Muscle of leg (tissue), 16 donors: ENCODE measurements at places on chromosomes 3 and 15.

DNA sequence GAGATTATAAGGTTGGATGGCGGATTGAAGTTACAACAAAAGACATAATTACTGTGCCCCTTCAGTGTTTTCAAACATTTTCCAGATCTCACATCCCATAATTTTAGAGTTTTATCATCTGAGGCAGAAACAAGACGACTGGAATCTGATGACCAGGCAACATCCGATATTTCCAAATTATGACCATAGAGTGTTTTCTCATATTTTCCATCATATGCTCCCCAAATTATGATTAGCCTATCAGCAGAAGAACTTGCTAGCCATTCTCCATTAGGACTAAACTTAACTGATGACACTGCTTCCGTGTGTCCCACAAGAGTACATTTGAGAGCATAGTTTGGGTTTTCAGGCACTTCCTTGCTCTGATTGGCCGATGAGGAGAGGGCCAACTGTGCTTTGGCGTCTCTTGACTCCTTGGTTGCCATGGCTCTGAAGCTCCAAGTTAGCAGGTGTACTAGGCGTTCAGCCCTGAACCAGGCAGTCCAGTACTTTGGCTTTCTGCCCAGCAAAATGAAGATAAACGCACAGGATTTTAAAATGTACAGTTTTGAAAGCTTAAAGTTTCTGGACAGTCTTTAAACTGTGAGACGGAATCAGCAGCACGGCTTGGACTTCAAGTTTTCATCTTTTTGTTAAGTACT is 638 bp downstream of the WDR5B start:
- no peaks in the 10 kb centered on the region for H3K27me3 ChIP-seq
- peak overlapping the region; percentile 75 for H3K4me3 ChIP-seq
- H3K27ac ChIP-seq, result peak overlapping the region; percentile 97
- DNase-seq, result peak; percentile 76
- H3K36me3 ChIP-seq, result peaks cover 3% of the 10 kb centered on the region
- H3K4me1 ChIP-seq, result peaks cover 12% of the 10 kb centered on the region

GRCh38 chr3:112818289-112818688 is 28.4 kb downstream of the CD200R1L start:
- H3K36me3 ChIP-seq, result no peaks in the 10 kb centered on the region
- no peak for DNase-seq
- no peak overlapping the region for H3K4me3 ChIP-seq
- H3K27me3 ChIP-seq, result no peaks in the 10 kb centered on the region

DNA sequence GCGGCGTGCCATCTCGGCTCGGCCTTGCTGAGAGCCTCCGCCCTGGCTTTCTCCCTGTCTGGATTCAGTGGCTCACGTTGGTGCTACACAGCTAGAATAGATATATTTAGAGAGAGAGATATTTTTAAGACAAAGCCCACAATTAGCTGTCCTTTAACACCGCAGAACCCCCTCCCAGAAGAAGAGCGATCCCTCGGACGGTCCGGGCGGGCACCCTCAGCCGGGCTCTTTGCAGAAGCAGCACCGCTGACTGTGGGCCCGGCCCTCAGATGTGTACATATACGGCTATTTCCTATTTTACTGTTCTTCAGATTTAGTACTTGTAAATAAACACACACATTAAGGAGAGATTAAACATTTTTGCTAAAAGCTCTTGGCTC is 54.1 kb downstream of the PLXNA1 start:
- H3K36me3 ChIP-seq, result peaks cover 20% of the 10 kb centered on the region
- peaks cover 48% of the 10 kb centered on the region for H3K4me1 ChIP-seq
- peaks cover 8% of the 10 kb centered on the region for H3K27me3 ChIP-seq
- H3K4me3 ChIP-seq, result no peak overlapping the region
- no peak overlapping the region for H3K27ac ChIP-seq
- DNase-seq, result no peak

- H3K4me1 ChIP-seq, result peaks cover 52% of the 10 kb centered on the region
- H3K36me3 ChIP-seq, result no peaks in the 10 kb centered on the region
- peak; percentile 42 for DNase-seq
- no peak overlapping the region for H3K4me3 ChIP-seq
- H3K27me3 ChIP-seq, result no peaks in the 10 kb centered on the region
These were observed 48.4 kb upstream of the KY start for GRCh38 chr3:134699141-134699711.

GRCh38 chr15:90402767-90403166 is 14.7 kb downstream of the IQGAP1 start:
- H3K4me3 ChIP-seq, result no peak overlapping the region
- no peak for DNase-seq
- peaks cover 18% of the 10 kb centered on the region for H3K4me1 ChIP-seq
- no peaks in the 10 kb centered on the region for H3K36me3 ChIP-seq
- peak overlapping the region; percentile 96 for H3K27ac ChIP-seq

- H3K27ac ChIP-seq, result no peak overlapping the region
- no peaks in the 10 kb centered on the region for H3K27me3 ChIP-seq
- no peak for DNase-seq
- H3K4me1 ChIP-seq, result peaks cover 9% of the 10 kb centered on the region
These were observed 110.8 kb downstream of the TNIK start for GRCh38 chr3:171349392-171349791.

DNA sequence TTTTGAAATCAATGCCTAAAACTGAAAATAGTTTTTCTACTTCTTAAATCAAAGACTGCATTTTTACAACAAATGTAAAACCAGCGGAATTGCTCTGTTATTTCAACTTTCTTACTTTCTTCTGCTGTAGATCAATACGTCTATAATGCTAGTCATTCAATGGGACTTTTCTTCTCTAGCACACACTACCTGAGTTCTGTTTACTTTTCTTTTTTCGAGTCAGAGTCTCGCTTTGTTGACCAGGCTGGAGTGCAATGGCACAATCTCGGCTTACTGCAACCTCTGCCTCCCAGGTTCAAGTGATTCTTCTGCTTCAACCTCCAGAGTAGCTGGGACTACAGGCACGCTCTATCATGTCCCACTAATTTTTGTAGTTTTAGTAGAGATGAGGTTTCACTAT is 40.7 kb upstream of the KIF23 start:
- H3K27me3 ChIP-seq, result no peaks in the 10 kb centered on the region
- no peak overlapping the region for H3K4me3 ChIP-seq
- no peaks in the 10 kb centered on the region for H3K4me1 ChIP-seq
- DNase-seq, result no peak
- no peaks in the 10 kb centered on the region for H3K36me3 ChIP-seq
- H3K27ac ChIP-seq, result no peak overlapping the region

DNA sequence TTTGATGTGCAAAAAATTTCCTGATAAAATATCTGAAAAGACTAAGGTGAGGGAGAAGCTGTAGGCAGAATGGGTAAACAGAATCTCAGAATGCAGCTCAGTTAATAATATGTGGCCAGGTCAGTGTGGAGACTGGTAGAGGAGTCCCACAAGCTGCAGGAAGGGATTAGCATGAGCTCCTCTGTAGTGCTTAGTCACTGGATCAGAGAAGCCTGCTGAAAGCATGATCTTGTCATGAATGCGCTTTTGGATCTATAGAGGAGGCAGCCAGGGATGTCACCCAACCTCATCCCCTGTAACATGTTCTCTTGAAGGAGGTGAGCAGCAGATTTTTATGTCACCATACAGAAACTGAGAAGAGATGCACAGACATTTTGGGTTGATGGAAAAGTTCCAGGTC is 1035.3 kb upstream of the GBE1 start:
- H3K27me3 ChIP-seq, result no peaks in the 10 kb centered on the region
- H3K4me3 ChIP-seq, result no peak overlapping the region
- no peaks in the 10 kb centered on the region for H3K4me1 ChIP-seq

GRCh38 chr3:171168086-171168485 is 141.6 kb upstream of the SLC2A2 start:
- H3K27me3 ChIP-seq, result no peaks in the 10 kb centered on the region
- no peaks in the 10 kb centered on the region for H3K4me1 ChIP-seq
- H3K36me3 ChIP-seq, result peaks cover 36% of the 10 kb centered on the region
- no peak overlapping the region for H3K4me3 ChIP-seq
- no peak for DNase-seq

DNA sequence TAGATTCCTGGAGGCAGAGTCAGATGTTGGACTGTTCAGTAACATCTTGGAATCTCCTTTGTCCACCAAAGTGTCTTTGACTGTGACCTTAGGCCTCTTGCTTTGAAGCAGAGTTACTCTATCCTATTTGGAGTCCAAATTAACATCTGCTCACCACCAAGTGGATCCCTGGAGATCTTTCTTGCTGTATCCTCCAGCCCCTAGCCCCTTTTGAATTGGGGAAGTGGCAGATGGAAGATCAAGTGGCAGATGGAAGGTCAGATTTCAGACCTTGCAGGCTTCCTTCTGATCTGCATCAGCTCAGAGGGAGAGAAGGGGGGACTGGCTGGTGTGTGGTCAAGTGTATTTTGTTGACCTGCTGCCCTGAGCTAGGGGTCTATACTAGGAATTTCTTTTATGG is 125.0 kb upstream of the ROPN1 start:
- no peaks in the 10 kb centered on the region for H3K27me3 ChIP-seq
- H3K36me3 ChIP-seq, result no peaks in the 10 kb centered on the region
- DNase-seq, result no peak
- no peak overlapping the region for H3K27ac ChIP-seq
- peaks cover 2% of the 10 kb centered on the region for H3K4me1 ChIP-seq

GRCh38 chr3:2554656-2555055 is 456.0 kb downstream of the CNTN4 start:
- no peaks in the 10 kb centered on the region for H3K27me3 ChIP-seq
- peak; percentile 79 for DNase-seq
- no peak overlapping the region for H3K4me3 ChIP-seq
- no peaks in the 10 kb centered on the region for H3K36me3 ChIP-seq
- no peak overlapping the region for H3K27ac ChIP-seq
- H3K4me1 ChIP-seq, result no peaks in the 10 kb centered on the region

- peaks cover 10% of the 10 kb centered on the region for H3K36me3 ChIP-seq
- peaks cover 21% of the 10 kb centered on the region for H3K4me1 ChIP-seq
- no peak for DNase-seq
- no peak overlapping the region for H3K4me3 ChIP-seq
- no peaks in the 10 kb centered on the region for H3K27me3 ChIP-seq
These were observed 67.7 kb downstream of the IGF2BP2 start for GRCh38 chr3:185757176-185757575.

GRCh38 chr3:193270451-193270850 is 29.4 kb downstream of the PLAAT1 start:
- H3K27ac ChIP-seq, result no peak overlapping the region
- H3K4me3 ChIP-seq, result no peak overlapping the region
- peak; percentile 52 for DNase-seq
- H3K4me1 ChIP-seq, result peaks cover 3% of the 10 kb centered on the region
- no peaks in the 10 kb centered on the region for H3K36me3 ChIP-seq

DNA sequence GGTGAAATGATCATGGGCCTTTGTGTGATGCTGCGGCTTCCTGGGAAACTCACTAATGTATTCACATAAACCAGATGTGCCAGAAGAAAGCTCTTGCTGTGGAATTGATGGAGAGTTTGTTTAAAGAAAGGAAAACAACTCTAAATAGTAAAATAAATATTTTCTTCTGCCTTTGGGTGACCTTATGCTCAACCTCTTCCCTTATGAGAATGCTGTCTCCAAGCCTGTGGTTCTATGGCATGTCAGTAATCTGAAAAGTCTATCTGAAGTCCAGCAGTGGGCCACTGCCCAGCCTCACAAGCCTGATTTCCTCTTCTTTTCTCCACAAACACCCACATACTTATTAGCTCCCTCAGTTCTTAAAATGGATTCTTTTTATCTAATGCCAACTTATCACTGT is 49.9 kb upstream of the PHLDB2 start:
- H3K4me1 ChIP-seq, result no peaks in the 10 kb centered on the region
- H3K27me3 ChIP-seq, result no peaks in the 10 kb centered on the region
- no peak overlapping the region for H3K4me3 ChIP-seq
- H3K36me3 ChIP-seq, result no peaks in the 10 kb centered on the region
- DNase-seq, result no peak

DNA sequence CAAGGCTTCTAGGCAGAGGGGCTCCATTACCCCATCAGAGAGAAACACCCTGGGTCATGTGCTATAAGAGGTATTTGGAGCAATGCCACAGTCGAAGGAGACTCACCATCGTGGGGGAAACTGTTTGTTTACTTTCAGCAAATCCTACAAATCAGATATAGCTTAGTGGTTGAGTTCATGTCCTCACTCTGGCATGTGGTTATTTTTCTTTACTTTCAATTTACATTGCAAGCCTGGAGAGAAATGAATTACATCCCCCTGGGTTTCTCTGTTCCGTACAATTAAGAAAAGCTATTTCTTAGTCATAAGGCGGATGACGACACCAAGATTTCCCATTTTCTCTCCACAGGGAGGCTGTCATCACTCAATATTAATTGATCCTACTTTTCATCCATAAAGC is 36.9 kb downstream of the RFTN1 start:
- H3K4me1 ChIP-seq, result peaks cover 5% of the 10 kb centered on the region
- H3K27ac ChIP-seq, result no peak overlapping the region
- H3K4me3 ChIP-seq, result no peak overlapping the region
- peak; percentile 73 for DNase-seq

GRCh38 chr3:149058602-149059001 is 27.7 kb downstream of the HLTF start:
- no peaks in the 10 kb centered on the region for H3K4me1 ChIP-seq
- H3K4me3 ChIP-seq, result no peak overlapping the region
- no peak overlapping the region for H3K27ac ChIP-seq
- H3K36me3 ChIP-seq, result peaks cover 13% of the 10 kb centered on the region
- H3K27me3 ChIP-seq, result no peaks in the 10 kb centered on the region

- peak overlapping the region; percentile 97 for H3K4me3 ChIP-seq
- no peaks in the 10 kb centered on the region for H3K27me3 ChIP-seq
- DNase-seq, result peak; percentile 95
- H3K27ac ChIP-seq, result peak overlapping the region; percentile 99
These were observed 759 bp downstream of the WDR6 start for GRCh38 chr3:49007771-49008528.

DNA sequence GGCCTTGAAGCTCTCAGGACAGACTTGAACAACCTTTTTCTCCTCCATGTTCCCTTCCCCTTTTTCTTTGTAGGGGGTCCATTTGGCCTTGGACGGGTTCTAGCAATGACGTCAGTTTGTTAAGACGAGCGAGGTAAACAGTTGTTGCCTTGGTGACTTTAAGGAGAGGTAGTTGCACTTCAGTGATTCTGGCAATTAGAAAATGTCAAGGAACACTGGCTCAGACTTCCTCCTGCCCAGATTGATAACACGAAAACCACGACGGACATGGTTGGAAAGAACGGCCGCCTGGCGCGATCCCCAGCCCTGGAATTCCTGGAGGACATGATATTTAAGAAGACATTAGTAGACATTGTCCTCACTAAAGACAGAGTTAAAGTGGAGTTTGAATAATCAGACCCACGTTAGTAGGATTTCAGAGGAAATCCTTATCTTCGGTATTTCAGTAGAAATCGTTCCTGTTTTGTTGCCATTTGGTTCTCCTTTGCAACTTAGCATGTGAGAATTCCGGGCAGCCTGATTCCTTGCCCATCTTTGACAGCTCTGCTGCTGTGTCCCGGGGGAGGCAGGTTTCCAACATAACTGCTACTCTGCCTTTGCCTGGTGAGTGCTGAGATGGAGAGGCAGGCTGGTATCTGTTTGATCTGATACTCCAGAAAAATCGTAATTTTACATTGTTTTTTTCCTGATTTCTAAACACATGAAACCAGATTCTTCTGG is 87.3 kb downstream of the ST6GAL1 start:
- no peak overlapping the region for H3K27ac ChIP-seq
- peaks cover 2% of the 10 kb centered on the region for H3K4me1 ChIP-seq
- H3K36me3 ChIP-seq, result no peaks in the 10 kb centered on the region
- H3K27me3 ChIP-seq, result no peaks in the 10 kb centered on the region
- H3K4me3 ChIP-seq, result no peak overlapping the region

- peak; percentile 59 for DNase-seq
- no peak overlapping the region for H3K4me3 ChIP-seq
- H3K4me1 ChIP-seq, result no peaks in the 10 kb centered on the region
- no peak overlapping the region for H3K27ac ChIP-seq
These were observed 436.1 kb downstream of the CHL1 start for GRCh38 chr3:632571-633170.
